ENCODE measurements at places on chromosomes 12 and 14.
A peak's percentile ranks its signal among the peaks of the same experiment; 100 is the strongest.

- DNase-seq = no peak
Measured at GRCh38 chr12:44285321-44285960, 449.6 kb downstream of the TMEM117 start.

- DNase-seq = no peak
Measured at GRCh38 chr12:1565172-1565571, 29.2 kb downstream of the FBXL14 start.

GRCh38 chr12:72442217-72442616 is 170.0 kb downstream of the TRHDE start:
- no peak for DNase-seq

DNA sequence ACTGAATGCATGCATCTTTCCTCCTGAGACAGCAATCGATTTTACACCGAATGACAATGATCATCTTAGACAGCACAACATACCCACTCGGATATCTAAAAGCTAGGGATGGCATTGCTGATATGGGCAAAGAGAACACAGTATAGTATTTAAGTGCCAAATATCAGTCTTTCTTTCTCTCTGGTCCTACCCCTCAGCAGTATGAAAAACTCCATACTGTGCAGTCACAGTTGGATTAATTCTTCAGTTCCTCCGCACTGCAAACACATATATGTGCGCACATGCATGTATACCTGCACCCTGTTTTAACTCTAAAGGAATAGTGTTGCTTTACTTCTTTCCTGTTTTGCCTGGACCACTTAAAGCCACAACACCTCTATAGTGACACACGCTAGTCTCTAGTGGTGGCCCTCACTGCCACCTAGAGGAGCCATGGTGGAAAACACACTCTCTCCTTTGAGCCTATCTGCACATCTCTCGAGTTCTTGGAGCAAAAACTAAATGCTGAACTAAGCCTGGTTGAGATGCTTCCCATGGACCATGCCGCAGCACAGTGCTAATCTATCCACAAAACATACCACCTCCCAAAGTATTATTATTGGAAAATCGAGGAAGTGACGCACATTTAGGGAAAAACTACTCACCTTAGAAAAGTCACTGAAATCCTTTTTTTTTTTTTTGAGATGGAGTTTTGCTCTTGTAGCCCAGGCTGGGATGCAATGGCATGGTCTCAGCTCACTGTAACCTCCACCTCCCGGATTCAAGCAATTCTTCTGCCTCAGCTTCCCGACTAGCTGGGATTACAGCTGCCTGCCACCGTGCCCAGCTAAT is 11.9 kb downstream of the TMEM52B start:
- DNase-seq = peak; percentile 48

DNA sequence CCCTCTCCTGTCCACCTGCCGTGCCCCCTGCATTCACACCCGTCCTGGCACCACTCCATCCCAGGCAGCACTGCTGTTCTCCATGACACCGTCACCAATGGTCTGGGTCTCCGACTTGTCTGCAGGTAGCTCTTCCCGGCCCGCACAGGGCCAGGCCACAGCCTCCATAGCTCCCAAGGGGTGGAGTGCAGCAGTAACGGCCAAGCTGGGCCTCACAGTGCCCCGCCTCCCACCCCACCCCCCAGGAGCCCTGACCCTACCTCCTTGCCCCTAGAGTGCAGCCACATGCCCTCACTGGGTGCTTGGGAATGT is 12.9 kb downstream of the FBRSL1 start:
- no peak for DNase-seq

DNA sequence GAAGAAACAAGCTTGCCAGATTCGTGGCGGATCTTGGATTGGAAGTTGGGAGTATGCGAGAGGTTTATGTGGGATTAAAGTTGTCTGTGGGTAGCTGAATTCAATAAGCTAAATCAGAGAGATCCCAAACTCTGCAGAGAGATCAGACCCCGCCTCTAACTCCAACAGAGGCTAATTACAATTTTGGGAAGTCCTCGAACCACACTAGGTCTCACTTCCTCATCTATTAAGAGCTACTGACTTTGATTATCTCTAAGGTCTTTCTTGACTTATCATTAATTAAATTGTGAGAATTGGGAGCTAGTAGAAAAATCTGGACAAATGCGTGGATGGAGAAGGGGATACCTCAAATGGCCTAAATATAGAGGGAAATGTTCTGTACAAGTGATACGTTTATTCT is 9.1 kb downstream of the NTF3 start:
- DNase-seq = no peak

DNA sequence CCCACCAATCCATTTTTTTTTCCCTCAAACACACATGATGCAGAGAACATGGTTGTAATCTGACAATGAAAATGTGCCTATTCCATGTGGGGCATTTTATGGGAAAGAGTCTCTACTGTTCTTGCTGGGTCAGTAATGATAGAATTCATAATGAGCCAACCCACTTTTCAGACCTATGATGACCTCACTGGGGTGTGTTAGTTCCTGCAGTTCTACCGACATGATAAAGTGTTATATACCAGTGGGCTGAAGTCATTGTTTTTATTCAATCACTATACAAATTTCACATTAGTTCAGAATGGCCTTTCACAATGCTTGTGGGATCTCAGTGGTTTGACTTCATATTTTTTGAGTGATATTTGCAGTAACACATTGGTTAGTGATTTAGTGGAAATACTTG is 47.5 kb downstream of the PPFIBP1 start:
- no peak for DNase-seq

GRCh38 chr12:38120438-38120837 is 196.1 kb upstream of the ALG10B start:
- no peak for DNase-seq

DNA sequence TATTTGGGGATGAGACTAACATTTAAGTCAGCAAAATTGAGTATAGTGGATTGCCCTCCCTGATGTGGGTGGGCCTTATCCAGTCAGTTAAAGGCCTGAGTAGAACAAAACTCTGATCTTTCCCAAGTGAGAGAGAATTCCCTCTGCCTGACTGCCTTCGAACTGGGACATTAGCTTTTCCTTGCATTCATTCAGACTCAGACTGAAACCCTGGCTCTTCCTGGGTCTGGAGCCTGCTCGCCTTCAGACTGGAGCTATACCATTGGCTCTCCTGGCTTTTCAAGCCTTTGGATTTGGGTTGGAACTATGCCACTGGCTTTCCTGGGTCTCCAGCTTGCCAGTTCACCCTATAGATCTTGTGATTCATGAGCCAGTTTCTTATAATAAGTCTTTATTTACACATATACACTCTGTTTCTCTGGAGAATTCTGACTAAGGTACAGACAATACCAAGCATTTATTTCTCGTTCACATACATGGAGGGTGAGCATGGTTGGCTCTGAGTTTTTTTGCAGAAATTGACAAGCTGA is 296.5 kb downstream of the ERC1 start:
- DNase-seq = no peak

DNA sequence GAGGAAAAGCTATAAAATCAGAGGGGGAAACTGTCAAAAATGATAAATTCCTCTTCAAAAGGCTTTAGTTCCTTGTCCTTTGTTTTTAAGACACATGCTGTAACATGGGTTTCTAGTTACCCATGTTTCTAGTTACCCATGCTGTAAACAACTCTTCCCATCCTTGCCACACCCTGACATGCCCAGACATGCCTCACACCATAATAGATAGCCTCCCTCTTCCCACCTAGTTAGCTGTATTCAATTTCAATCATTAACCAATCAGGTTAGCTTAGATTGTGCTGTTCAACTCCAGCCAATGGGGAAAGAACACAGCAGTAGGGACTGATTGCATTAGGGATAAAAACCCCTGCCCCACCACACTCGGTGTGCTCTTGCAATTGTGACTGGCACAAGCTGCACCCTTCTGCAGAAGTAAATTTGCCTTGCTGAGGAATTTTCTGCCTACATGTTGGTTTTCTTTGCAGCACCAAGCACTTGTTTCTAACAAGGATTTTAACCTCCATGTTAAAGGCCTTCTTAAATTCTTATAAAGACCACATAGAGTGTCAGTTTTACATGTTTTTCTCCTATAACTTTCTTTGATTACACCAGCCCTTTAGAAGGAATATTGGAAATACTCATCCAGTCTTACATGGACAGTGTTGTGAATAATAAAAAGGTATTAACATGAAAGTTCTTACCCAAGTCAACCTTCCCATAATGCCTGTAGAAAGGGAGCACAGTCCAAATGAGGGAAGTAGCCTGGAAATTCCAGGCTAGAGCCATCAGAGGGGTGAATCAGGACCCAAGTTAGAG is 32.5 kb upstream of the LALBA start:
- DNase-seq = no peak

- no peak for DNase-seq
Measured at GRCh38 chr12:1443421-1444141, 150.8 kb downstream of the FBXL14 start.

GRCh38 chr12:6620137-6620884 is 13.1 kb upstream of the CHD4 start:
- DNase-seq = no peak

- no peak for DNase-seq
Measured at GRCh38 chr12:92341065-92341668, 195.5 kb upstream of the BTG1 start.

DNA sequence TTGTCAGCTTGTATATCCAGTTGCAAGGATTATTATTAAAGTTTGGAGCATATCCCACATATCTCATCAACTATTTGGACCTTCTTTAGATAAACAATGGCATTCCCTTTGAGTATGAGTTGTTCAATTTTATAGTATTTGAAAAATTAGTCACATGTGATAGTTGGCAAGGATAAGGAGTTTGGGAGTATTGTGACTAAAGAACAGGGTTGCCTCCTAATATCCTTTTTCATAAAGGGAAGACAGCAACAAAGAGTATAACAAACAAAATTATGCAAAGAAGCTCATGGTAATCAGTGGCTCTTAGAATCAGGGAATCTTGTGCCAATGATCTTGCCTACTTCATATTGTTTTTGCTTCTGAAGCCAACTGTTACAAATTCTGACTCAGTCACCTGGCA is 31.2 kb upstream of the KCNH5 start:
- DNase-seq = no peak

DNA sequence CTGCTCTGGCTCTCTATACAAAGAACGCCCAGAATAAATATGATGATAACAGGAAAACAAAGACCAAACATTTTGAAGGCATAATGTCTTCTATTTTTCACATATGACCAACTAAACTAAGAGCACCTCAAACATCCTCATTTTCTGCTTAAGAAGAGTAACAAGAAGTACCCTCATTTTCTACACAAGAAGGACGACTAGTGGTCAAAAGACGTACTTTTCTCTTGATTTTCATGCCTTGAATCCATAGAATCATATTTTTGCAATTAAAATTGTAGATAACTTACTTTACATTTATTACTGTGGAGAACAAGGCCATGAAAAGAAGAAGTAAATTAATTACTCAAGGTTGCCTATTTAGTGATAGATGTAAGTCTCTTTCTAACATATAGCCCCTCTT is 358.6 kb downstream of the DUSP6 start:
- peak; percentile 30 for DNase-seq

DNA sequence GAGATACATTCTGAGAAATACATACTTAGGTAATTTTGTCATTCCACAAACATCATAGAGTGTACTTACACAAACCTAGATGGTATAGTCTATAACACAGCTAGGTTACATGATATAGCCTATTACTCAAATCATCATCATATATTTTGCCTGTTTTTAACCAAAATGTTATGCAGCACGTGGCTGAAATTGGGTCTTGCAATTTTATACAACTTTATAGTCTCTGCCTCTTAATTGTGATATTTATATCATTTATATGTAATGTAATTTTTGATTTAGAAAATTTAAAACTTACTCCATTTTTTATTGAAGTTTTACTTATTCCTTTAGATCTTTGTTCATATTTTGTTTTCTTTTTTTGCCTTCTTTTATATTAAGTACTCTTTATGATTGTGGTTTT is 350.7 kb upstream of the DCN start:
- no peak for DNase-seq

- DNase-seq = no peak
Measured at GRCh38 chr12:102763471-102763870, 153.6 kb downstream of the PAH start.

DNA sequence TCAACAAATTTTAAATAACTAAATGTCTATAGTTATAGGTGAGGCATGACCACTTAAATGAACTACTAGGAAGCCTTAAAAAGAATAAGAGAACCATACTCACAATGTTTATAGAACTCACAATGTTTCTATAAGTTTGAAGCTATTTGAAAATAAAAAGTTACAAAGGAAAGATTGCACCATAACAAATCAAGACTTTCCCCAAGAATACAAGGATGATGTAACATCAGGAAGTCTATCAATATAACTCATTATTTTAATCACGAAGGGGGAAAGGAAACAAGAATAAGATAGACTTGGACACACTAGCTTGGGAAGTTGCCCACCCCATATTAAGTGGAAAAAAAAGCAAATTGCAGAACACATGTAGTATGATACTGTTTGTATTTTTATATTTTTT is 26.9 kb downstream of the TMEM233 start:
- no peak for DNase-seq

- DNase-seq = peak; percentile 38
Measured at GRCh38 chr12:49482095-49483051, 56.5 kb upstream of the KCNH3 start.

- no peak for DNase-seq
Measured at GRCh38 chr14:103138301-103139131, 15.3 kb downstream of the TNFAIP2 start.

DNA sequence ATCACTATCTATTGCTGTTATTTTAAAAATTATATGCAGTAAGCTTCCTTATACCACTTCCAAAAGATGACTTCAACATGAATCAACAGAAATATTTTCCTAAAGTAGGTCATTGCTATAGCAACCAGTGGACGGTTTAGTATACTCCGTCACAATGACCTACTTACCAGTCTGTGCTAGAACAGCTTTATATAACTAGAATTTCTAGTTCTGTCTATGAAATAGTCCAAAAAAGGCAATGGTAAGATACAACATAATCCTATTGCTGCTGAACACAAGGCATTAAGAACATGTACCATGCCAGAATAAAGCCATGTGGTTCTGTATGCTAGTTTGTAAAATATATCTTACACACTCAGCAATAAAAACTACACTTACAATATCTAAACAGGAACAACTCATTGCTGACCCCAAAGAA is 40.7 kb upstream of the MTERF2 start:
- peak; percentile 95 for DNase-seq

- DNase-seq = no peak
Measured at GRCh38 chr12:123991372-123991951, 18.4 kb downstream of the ZNF664 start.

DNA sequence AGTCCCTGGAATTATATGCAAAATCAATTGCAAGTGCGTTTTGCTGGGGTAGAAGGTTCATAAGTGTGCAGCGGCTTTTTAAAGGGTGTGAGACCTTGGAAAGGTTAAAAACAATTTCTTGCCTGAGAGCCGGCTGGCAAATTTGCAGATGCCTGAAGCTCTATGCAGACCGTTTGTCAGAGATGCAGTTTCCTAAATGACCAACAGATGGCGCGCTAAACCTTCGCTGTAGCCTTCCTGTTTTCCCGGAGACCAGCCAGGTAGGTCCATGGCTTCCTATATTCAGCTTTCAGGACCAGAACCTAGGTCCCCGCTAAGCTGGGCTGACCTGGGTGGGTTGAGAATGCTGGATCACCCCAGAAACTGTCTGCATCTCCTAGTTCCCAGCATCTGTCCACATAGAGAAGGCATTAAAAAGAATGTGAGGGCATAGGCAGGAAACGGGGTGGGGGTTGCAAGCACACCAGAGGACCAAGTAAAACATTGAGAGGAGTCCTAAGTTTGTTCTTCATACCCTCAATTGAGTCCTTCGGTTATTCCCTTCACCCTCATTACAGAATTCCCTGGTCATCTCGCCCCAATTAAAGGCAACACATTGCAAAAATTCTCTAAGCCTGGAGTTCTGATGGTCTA is 5.7 kb upstream of the NOS1 start:
- peak; percentile 60 for DNase-seq
